ENCODE measurements at places on chromosomes 12 and 14.

GRCh38 chr12:110756611-110757010 lies 13.9 kb upstream of the PPP1CC start:
- no peak for DNase-seq

GRCh38 chr12:123111498-123112165 lies 39.3 kb downstream of the PITPNM2 start:
- DNase-seq, result no peak

DNA sequence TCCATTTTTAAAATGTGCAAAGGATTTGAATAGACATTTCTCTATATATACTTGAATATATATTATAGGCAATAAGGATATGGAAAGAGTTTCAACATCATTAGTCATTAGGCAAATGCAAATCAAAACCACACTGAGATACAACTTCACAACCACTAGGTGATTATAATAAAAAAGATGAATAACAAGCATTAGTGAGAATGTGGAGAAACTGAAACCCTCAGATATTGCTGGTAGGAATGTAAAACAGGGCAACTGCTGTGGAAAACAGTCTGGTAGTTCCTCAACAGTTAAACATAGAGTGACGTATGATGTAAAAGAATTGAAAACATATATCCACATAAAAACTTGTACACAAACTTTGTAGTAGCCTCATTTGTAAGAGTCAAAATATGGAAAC lies 11.7 kb upstream of the BATF start:
- no peak for DNase-seq

GRCh38 chr14:54335569-54336155 lies 61.1 kb upstream of the CDKN3 start:
- no peak for DNase-seq

GRCh38 chr12:41479426-41479825 lies 291.3 kb downstream of the PDZRN4 start:
- no peak for DNase-seq

Measured in activated CD4-positive, alpha-beta T cell treated with anti-CD3 and anti-CD28 coated beads, Interleukin-2, Interleukin-4, amounts not matched to agents 100 ng/mL and 50 ng/mL, durations not matched to agents 16 hours and 8 hours (primary cell).